ENCODE measurements at places on chromosomes 1 and 21. TPM values are rescaled to one million over a fixed set of nuclear protein-coding genes. Genes with fewer than 3 reads are reported as not detected.

- DNase-seq, result no peak
These were observed 5.6 kb downstream of the TMEM167B start for GRCh38 chr1:109096120-109096519.

CASP9 gene
- total RNA-seq, result 10.3 TPM

DNA sequence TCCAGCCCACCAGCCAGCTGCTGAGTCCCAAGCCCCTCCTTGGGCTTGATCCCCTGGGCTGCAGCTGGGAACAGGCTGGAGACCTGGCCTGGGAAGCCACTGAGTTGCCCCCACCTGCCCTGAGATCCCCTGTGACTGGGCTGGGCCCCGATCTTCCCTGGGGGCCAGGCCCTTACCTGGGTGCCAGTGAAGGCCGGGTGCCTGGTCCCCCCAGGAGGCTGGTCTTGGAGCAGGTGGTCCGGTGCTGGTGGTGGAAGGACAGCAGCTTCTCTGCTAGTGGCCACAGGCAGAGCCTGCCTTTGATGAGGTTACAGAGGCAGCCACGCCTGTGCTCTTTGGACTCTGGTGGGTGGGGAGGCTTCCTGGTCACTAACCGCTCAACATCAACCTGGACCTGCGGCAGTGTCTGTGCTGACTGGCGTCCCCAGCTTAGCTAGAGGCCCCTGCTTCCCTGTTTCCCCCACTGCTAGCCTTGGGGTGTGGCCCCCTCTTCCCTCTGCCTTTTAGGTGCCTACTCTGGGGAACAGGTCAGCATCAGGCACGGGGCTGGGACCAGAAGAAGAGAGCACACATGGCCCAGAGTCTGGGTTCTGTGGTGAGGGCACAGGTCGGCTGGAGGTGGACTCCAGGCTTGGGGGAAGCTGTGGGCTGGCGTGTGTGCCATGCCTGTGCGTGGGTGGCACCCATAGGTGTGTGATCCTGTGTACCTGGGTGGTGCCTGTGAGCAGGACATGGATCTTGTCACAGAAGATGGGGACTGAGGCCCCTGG lies at the start of gene EPS8L3:
Gene EPS8L3, minus strand, starts transcription at position 278 of the 770 bp plus-strand sequence. CDS start 2,174 bp downstream, outside the sequence.
- no peak for DNase-seq

GRCh38 chr1:158496374-158496773 lies 24.4 kb downstream of the OR10R2 start:
- peak; percentile 10 for DNase-seq

DNA sequence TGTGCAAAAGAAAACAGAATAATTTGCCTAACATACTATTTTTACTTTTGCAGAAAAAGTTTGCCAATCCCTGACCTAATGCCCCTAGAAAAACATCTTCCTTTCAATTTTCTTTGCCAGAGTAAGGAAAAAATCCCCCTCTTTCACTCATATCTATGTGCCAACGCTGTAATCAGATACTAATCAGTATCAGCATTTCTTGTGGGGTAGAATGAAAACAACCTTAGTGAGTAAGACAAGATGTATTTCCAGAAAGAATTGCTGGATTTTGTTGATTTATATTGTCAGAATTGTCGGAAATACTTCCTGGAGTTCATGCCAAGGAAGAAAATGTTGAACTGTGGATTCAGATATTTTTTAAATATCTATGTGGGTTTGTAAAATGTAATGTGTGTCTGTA lies 1893.8 kb downstream of the NCAM2 start:
- no peak for DNase-seq

- DNase-seq, result no peak
These were observed 7.2 kb upstream of the WARS2 start for GRCh38 chr1:119147661-119148090.

GRCh38 chr21:15638856-15639549 lies 90.8 kb upstream of the USP25 start:
- no peak for DNase-seq

DNA sequence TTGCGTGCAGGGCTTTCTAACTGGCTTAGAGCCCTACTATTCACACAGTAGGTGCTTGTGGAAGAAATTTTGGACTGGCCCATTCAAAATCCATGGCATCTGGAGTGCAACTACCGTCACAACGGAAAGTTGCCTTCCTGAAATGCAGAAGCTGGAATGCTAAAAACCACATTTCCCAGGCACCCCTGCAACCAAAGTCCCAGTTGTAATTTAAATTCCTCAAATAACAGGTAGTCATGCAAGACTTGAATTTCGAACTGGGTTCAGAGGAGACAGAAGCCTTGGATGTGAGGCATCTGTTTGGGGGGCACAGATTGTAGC lies 186.7 kb downstream of the TOMM20 start:
- DNase-seq, result no peak

RGSL1 gene
- total RNA-seq, result not detected

HES3 gene
- total RNA-seq, result not detected

GRCh38 chr21:46182548-46183336 lies 1.5 kb downstream of the SPATC1L start:
- DNase-seq, result no peak

DNA sequence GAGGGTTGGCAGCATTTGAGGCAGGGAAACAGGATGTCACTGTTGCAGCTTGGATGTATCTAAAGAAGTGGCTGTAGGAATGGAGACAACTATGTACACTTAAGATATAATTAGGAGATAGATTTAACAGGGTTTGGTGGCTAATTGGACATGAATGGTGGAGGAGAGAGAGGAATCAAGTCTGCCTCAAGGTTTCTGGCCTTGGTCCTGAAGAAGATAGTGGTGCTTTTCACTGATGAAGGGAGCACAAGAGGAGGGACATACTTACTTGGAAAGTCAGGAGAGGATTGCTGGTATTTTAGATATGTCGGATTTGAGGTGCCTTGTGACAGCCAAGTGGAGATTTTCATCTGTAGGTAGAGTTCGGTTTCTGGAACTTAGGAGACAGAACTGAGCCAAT lies 123.9 kb downstream of the ST6GALNAC3 start:
- DNase-seq, result no peak

DNA sequence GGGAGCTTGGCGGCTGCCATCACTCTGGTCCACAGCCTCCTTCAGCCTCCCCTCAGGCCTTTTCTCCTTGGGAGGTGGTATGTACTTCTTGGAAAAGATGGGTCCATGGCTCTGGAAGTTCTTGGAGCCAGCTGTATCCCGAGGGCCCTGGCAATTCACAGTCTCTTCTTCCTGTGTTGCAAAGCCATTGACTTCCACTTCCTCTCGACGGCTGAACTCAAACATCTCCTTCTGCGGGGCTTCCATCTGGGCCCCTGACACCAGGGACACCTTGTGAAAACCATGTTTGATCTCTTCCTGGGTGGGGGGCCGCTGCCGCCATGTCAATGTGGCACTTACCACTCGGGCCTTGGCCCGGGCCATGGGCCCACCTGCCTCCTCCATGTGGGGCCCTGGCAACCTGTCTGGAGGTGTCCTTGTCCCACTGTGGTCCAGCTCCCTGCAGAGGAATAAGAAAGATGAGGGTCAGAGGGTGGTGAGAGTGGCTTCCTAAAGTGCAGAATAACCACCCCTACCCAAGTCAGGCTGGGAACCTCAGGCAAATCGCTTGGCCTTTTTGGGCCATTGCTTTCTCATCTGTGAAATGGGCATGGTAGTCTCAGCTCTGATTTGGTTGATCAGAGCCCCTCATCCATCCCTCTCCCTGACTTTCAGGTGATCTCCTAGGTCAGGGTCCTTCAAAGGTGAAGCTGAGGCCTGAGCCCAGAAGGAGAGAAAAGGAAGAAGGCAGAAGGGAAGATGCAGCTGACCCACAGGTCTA lies 7.5 kb downstream of the CRYBG2 start:
- no peak for DNase-seq

DNA sequence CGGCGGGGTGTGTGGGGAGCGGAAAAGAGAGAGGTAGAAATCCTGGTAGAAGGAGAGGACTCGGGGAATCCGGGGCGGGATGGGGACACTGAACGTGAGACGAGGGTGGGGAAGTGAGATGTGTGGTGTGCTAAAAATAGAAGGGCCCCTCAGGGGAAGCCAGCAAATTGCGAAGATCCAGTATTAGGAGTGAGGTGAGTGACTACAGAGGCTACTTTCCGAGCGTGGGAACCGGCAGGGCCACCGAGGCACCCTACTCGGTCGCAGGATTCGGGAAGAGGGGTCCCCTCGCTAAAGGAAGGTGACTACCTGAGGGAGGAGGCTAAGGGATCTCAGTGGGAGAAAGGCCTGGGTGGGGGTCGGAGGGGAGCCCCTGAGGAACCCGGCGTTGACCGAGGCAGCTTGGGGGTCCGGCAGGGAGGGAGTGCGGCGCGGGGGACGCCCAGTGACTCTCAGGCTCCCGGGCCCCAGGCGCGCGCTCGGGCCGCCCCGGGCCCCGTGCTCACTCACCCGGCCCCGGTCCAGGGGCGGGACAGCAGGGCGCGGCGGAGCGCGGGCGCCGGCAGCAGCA lies 318 bp downstream of the ALDH4A1 start:
- no peak for DNase-seq

DNA sequence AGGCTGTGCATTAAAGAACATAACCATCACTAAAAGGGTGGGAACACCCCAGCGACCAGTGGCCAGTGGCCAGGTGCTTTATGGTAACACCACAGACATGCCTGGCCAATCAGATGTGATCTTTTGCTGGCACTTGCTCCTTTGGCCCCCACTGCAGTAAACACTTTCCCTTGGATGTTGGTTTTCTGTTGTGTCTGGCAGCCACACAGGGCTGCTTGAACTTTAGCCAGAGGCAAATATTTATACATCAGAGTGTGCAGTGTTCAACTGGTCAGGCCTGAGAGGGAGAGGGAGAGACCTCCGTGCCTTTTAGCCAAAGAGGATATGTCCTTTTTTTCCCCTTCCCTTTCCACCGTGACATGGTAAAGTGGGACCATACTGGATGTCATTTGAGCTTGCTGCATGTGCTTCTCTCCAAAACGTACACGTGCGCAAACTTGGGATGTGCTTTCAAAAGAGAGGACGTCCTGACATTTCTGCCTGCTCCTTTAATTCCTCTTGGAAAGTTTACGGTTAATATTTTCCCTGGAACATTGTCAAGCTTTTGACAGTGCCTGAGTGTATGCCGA lies 101.2 kb downstream of the NFIA start:
- no peak for DNase-seq

GRCh38 chr1:180185281-180185680 lies 30.6 kb downstream of the QSOX1 start:
- no peak for DNase-seq

DNA sequence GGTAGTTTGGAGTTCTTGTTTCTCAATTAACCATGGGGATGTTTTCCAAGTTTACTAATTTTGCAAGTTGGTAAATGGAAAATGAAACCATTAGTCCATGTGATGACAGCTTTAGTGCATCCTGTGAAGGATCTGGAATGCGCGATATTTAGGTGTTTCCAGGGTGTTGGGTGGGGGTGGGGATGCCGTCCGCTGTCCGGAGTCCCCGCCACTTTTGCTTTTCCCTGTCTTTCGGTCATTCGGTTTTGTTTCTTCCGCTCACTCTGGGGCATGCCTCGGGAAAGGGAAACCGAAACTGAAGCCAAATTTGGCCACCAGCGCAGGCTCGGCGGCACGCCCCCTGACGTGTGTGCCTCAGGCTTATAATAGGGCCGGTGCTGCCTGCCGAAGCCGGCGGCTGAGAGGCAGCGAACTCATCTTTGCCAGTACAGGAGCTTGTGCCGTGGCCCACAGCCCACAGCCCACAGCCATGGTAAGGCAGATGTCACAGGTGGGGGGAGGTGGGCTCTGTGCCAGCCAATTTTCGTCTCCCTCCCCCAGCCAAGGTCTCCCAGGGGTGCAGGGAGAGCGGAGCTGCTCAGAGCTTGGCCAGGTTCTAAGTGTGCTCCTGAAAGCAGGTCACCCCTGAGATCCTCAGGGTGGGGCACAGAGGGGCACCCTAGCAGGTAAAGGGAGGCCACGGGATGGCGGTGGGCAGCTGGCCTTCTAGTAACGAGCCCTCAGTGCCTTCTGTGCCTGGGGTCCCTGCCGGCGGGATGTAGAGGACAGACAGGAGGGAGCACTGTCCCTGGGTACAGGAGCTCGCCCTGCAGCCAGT lies at the start of gene ISG15:
Gene ISG15, plus strand, starts transcription at position 393 of the 817 bp plus-strand sequence. Its CDS starts 77 bp downstream, at position 470.
- no peak for DNase-seq

DYNLT5 gene
- total RNA-seq, result not detected

DNA sequence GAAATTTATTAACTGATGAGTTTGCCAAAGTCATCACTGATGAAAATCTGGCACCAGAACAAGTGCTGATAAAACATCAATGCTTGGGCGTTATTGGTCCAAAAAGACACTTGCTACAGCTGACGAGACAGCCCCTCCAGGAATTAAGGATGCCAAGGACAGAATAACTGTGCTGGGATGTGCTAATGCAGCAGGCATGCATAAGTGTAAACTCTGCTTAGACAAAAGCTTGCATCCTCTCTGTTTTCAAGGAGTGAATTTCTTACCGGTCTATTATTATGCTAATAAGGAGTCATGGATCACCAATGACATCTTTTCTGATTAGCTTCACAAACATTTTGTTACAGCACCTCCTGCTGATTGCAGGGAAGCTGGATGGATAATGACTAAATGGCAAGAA lies 402.0 kb downstream of the LTN1 start:
- no peak for DNase-seq

FALEC gene
- not detected for total RNA-seq

MEAF6 gene
- 64.2 TPM for total RNA-seq

GRCh38 chr21:44552136-44552535 lies 831 bp upstream of the KRTAP10-2 start:
- no peak for DNase-seq

DNA sequence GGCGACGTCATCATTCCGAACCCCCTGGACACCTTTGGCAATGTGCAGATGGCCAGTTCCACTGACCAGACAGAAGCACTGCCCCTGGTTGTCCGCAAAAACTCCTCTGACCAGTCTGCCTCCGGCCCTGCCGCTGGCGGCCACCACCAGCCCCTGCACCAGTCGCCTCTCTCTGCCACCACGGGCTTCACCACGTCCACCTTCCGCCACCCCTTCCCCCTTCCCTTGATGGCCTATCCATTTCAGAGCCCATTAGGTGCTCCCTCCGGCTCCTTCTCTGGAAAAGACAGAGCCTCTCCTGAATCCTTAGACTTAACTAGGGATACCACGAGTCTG lies 10.0 kb downstream of the PROX1 start:
- DNase-seq, result no peak

DNA sequence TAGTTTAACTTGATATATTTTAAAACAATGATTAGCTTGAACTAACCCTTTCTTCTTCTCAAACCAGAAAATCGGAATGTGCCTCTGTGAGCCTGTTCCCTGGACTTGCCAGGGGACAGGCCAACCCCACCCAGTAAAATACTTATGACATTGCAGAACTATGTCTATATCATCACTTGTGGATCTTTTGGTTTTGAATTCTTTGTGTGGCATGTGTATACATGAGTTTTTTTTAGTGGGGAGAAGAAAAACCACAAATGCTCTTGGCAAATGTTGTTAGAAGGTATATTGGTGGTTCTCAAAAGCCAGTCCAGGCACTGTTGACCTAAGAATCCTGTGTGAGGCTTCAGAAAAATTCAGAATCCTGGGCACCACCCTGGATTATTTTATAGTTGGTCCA lies 347.4 kb downstream of the SIPA1L2 start:
- DNase-seq, result no peak

CCDC181 gene
- 2.0 TPM for total RNA-seq

OR2T5 gene
- not detected for total RNA-seq

DDR2 gene
- 1.3 TPM for total RNA-seq
